ENCODE measurements at places on chromosomes 2 and 18.

GRCh38 chr2:239691720-239692119, 290.9 kb upstream of the HDAC4 start:
- no peak for DNase-seq

DNA sequence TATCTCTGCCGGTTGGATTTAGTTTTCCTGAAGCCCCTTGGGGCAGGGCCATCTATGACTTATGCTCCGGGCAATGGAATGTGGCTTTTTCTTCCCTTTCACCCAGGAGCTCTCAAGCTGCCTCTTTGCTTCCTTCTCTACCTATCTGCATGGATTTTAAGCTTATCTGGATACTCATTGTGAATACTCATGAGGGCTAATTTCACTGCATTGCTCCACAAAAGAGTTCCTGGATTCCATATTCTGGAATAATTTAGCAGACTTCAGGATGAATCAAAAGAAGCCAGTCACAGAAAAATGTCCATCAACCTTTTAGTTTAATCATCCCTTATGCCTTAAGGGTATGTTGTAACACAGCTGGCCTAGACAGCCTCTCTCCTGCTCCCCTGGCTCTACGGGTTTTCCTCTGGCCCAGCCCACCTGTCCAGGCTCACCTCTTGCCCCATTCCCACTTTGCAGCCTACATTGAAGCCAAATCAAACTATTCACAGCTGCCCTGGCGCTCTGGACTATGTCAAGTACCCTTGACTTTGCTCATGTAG, 122.8 kb upstream of the RMDN2 start:
- no peak for DNase-seq

GRCh38 chr2:231123362-231123898, 1.4 kb downstream of the HTR2B start:
- no peak for DNase-seq

- DNase-seq: no peak
Measured at GRCh38 chr2:28729698-28730097, 21.9 kb upstream of the PPP1CB start.

- no peak for DNase-seq
Measured at GRCh38 chr2:203709416-203710040, 3.1 kb downstream of the CD28 start.

- DNase-seq: no peak
Measured at GRCh38 chr2:202135091-202135874, 62.2 kb downstream of the KIAA2012 start.

GRCh38 chr2:228549441-228550007, 368.0 kb upstream of the SPHKAP start:
- no peak for DNase-seq

DNA sequence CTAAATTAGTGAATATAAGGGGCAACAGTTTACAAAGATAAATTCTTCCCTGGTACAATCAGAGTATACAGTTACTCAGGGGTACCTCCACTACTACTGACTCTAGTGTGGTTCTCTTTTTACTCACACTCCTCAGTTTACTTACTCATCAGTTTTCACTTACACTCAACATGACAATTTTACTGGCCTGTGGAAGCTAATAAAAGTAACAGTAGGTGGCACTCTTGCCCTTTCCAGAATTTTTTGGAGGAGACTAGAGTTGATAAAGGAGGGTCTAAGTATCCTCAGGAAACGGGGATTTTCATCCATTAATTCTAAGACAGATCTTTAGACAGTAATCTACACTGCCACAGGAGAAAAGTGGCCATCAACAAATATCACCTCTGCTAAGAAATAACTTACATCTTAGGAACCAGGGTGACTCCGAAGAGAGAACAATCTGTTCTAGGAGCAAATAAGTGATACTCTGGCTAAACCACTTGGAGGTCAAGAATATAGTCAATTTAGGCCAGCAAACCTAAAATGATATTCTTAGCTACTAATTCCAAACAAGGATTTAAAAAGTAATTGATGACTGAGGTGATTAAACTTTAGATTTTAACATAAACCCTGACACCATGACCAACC, 61.3 kb downstream of the ATL2 start:
- DNase-seq: no peak

DNA sequence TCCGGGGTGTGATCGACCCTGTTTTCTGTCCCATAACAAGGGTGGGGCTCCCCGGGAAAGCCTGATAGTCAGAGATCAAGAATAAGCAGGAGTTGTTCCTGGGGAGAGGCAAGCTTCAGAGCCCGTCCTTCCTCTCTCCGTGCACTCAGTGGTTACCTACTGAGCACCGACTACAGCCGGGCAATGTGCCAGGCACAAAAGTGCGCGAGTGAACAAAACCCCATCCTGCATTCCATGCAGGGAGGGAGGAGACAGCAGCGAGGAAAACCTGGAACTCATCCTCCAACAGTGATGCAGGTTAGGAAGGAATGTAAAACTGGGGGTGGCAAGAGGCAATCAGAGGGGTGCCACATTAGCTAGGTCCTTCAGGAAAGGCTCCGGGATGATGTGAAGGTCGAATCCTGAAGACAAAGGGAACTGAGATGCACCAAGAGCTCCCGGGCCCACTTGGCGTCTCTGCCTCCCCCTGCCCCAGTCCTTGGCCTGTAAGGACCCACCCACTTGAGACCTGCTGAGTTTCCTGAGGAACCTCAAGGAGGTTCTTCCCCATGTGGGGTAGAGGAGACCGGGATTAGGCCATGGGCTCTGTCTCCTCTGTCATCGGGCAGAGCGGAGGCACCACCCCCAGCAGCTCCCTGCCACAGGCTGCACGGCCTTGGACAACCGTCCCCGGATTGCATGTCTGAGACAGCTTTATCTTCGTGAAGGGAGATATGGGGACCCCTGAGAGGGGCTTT, 198.2 kb downstream of the NDUFA10 start:
- no peak for DNase-seq

DNA sequence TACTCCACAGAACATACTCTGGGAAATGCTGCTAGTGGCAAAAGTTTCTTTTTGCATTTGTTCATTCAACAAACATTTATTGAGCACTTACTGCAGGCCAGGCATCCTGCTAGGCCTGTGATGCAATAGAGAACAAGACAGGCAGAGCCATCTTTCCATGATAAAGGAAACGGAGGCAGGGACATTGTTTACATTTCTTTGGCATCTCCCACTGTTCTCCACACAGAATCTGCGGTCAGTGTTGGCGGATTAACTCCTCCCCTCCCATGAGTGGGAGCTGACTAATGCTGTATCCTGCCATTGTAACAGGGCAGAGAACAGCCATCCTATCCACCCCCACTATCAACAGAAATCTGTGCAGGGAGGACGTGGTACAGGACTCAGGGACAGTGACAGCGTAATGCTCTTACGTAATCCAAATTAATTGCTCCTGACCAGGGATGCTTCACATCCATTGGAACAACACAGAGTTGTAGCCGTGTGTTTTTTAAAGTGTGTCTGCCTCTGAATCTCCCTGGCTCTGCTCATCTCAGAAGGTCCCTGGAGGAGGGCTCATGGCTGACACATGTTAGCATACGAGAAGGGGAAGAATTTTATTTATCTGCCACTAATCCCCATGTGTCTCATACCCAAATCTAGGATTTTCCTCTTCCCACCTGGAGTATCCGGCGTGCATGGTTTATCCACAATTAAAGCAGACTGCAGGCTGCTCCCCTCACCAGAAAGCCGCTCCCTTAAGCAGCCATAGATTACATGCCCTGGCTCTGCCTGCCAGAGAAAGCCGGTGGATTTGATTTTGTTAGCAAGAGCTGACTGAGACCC, 32.3 kb downstream of the STEAP3 start:
- DNase-seq: no peak

- DNase-seq: no peak
Measured at GRCh38 chr18:57008001-57008686, 138.7 kb upstream of the BOD1L2 start.

- DNase-seq: no peak
Measured at GRCh38 chr2:237485304-237485703, 1.7 kb upstream of the MLPH start.

- DNase-seq: no peak
Measured at GRCh38 chr2:149627111-149627801, 39.7 kb upstream of the MMADHC start.

DNA sequence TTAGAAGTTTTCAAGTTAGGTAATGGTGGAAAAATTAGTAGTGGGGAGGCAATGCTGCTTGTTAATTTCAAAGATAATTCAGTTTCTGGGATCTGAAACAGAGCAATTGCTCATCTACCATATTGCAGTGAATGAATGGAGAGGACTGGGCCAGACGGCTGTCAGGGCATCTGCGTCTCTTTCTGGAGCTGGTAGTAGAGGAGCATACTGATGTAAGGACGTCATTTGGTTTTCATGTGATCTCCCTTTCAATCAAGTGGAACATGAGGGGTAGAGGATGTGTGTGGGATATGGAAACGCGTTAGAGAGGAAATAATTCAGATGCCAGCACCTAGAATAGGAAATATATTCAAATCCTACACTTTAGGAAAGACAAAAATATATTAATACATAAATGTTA, 490.3 kb downstream of the ADCYAP1 start:
- no peak for DNase-seq
